Activated T-cell treated with anti-CD3 and anti-CD28 coated beads, Interleukin-2, amount 50 U/mL, for 48 hours (primary cell): ENCODE measurements at places on chromosomes 1 and 21.

DNA sequence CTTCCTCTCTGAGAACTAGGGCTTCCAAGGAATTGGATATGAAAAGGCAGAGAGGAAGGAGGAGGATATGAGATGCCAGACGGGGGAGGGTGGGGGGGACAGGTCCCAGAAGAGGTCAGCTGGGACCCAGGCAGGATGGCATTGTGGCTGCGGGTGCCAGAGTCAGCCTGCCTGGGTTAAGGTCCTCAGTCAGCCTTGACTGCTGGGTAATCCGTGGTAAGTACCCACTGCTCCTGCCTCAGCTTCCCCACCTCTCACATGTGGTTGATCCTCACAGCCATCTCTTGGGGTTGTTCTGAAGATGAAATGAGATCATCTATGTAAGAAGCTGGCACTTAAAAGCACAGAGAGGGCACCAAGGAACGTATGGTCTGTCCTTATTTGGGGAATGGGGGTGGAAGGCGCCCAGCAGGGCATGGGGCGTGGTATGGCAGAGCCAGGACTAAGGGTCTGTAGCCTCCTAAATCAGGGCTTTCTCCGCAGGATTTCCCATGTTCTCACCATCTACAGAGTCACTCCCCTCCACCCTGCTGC, 23.8 kb downstream of the ELF3 start:
- no peak for DNase-seq

DNA sequence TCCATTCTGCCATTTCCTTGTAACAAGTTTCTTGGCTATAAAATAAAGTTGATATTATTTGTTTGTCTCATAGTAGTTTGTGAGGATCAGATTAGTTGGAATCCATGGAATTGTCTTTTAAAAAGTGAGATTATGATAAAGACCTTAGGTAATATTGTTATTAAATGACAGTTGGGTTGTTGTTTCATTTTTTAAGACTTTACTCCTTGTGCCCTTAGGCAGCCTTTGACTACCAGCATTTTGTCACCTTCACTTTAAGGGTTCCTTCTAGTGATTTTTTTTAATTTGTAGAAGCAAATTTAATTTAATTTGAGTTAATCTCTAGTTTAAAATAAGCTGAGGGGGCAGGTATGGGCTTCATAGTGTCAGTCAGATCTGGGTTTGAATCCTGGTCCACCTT, 84.6 kb upstream of the ZNF326 start:
- DNase-seq, result no peak

DNA sequence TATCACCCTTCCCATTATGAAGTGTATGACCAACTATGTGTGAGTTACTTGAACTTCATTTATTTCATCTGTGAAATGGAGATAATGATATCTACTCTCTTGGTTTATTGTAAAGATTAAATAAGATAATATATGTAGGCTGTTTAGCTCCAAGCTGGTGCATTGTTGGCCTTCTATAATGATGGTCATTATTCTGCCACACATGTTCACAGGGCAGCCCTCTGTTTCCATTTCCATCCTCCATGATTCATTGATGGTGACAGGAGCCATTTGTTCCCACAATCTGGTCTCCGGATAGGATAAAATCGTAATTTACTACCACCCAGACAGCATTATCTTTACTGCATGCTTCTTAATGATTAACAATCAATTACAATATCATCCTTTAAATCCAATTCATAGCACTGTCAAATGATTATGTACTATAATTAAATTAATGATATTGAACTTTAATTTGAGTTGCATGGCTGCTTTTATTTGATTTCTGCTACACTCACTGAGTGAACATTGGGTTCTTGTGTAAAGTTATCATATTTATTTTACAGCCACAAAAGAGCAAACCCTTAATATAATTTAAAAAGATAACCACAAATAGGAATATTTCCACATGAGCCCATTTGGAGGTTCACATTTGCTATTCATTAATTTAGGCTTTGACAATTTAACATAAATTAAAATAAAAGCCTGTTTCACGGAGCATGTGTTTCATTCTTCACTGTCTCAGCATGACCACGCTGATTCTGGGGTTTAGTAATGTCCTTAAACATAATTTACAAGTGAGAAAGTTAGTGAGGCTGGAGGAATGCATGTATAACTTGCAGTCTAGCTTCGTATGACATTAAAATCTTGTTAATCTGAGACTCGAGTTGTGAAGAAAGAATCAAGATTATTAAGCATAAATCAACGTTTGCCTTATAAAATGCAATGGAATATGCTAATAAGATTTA, 596.4 kb upstream of the ZRANB2 start:
- no peak for DNase-seq

GRCh38 chr1:33281554-33282303, 25.4 kb downstream of the ZNF362 start:
- no peak for DNase-seq

- DNase-seq, result no peak
Observed at GRCh38 chr1:1776672-1777582, 1.3 kb downstream of the NADK start.

DNA sequence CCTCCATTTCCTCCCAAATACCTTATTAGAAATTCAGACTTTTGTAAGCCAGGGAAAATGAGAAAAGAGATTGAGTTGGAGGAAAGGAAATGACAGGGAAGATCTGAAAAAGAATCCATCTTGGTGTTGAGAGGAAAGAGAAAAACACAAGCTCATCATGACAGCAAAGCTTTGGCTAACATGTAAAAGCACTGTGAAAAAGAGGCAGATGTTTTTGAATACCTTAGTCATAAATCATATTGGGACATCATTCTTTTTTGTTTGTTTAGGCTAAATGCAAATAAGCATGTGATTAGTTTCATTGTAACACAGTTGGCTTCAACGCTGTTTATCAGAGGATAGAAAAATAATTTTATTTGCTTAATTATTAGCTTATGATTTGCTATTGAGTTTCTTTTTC, 64.6 kb downstream of the LHX8 start:
- no peak for DNase-seq

DNA sequence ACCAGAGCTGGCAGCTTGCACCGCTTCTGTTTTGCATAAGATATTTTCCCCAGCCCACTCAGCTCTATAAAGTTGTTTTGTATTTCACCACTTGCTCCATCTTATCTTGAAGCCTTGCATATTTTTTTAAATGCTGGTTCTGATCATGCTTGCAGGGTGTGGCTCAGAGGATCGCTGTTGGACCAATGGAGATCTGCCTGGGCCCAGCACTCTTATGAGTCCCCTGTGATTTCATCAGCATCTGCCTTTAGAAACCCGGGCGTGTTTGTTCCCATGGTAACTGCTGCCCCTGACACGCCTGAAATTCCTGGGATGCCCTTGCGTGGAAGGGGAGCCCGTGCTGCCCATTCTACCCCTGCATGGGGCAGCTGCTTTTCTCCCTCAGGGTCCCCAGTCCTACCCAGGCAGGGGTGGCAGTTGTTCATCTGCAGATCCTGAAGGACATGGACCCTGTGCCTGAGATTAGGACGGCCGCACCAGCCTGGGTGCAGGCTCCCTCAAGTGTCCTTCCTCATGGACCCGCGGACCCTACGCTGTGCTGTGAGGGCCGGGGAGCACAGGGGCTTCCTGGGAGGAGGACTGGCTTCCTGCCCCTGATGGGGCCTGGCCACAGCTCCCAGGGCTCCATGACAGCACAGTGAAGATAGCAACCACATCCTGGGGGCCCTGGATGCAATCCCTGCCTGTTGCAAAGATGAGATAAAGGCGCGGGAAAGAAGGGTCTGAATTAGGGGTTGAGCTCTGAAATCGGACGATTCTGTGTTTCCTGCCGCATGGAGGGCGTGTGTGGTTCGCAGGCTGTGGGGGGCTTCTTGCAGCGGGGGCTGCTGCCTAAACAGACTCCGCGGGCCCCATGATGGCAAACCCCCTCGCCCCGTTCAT, 226.5 kb downstream of the SDCCAG8 start:
- DNase-seq, result no peak

- no peak for DNase-seq
Observed at GRCh38 chr1:31371121-31371959, 1.5 kb downstream of the FABP3 start.

- no peak for DNase-seq
Observed at GRCh38 chr1:2350501-2350900, 40.9 kb downstream of the MORN1 start.

GRCh38 chr1:29341936-29342335, 105.6 kb downstream of the PTPRU start:
- DNase-seq, result no peak

- DNase-seq, result peak; percentile 60
Observed at GRCh38 chr1:89610457-89611011, 22.4 kb upstream of the LRRC8C start.

DNA sequence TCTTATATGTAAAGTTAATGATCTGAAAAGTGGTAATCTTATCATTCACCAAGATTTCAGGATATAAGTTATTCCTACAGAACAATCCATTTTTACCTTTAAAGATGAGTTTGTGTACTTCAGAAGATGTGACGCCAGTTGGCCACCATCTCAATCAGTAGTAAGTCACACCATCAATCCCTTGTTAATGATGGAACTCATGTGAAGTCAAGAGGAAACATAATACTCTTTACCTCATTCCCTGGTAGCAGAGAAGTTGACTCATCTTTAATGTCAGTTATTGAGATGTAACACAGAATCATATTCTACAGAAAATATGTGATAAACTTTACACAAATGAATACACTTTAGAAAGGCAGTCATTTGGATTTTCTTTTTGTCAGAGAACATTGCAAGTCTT, 38.2 kb downstream of the MRPL39 start:
- no peak for DNase-seq

DNA sequence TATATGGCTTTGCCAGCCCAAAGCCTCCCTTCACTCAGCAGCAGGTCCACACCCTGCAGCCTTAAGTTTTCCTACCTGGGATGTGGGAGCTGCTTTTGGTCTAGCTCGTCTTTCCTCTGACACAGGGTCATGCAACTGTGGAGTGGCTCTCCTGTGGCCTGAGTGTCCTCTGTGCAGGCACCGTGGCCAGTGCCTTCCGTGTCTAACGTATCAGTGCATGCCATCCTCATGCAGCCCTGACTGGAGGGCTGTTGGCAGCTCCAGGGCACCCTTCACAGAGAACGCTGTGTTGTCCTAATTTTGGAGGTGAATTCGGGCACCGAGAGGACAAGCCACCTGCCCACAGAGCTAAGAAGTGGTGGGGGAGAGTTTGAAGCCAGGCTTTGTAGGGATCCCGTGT, 25.7 kb upstream of the C1orf174 start:
- no peak for DNase-seq

DNA sequence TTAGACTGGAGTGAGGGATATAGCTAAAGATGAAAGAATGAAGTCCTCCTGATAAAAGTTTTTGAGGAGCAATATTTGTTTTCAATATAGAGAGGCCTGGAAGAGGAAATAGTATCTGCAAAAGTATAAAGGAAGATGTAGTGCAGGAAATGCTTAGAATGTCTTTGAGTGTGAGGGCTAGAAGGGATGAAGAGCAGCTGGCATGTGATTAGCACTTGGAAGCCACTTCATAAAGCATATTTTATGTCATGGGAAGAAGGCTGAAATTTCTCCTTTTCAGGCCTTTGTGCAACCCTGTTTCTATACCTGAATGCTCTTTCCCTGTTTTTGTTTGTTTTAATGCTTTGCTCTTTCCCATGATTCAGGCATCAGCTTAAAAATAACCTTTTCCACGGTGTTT, 323.3 kb upstream of the DEPDC1 start:
- no peak for DNase-seq

- DNase-seq, result no peak
Observed at GRCh38 chr21:25330266-25330665, 277.0 kb downstream of the MRPL39 start.

DNA sequence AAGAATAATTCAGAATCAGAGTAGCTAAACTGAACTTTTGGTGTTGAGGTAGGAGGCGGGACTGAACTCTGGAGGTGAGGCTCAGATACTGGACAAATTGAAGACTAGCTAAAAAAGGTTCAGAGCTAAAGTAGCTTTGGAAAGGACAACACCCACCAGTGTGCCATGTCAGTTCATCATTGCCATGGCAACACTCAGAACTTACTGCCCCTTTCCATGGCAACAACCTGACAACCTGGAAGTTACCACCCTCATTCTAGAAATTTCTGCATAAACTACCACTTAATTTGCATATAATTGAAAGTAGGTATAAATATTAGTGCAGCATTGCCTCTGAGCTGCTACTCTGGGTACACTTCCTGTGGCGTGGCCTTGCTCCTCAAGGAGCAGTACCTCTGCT, 30.3 kb upstream of the POGK start:
- DNase-seq, result no peak

DNA sequence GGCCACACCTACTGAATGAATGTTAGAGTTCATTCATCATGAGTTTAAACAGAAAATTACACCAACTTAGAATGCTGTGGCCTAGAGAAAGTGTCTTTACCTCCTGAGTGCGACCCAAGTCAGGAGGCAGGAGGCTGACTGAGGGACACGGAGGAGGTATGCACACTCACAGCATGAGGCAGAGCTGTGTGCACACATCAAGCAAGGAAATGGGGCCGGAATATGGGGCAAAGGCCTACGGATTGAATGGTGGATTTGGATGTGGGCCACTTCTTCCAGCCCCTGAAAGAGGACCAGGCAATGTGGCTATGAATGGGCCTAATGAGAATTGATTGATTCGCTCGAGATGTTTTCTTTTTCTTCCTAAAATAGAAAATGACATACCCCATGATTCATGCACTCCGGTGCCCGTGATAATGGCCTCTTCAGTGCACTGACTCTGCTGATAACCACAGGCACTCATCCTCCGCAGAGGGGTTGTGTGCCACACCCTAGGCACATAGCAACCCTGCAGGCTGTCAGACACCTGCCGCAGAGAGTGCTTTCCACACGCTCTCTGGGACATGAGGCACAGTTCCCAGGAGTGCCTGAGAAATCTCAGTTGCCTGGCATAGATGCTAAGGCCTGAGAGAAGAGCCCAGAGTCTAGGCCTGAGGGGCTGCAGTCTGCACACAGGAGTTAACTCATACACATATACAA, 155.5 kb downstream of the GLUL start:
- DNase-seq, result no peak

- peak; percentile 91 for DNase-seq
Observed at GRCh38 chr21:44927587-44928461, 7.1 kb upstream of the ITGB2 start.

DNA sequence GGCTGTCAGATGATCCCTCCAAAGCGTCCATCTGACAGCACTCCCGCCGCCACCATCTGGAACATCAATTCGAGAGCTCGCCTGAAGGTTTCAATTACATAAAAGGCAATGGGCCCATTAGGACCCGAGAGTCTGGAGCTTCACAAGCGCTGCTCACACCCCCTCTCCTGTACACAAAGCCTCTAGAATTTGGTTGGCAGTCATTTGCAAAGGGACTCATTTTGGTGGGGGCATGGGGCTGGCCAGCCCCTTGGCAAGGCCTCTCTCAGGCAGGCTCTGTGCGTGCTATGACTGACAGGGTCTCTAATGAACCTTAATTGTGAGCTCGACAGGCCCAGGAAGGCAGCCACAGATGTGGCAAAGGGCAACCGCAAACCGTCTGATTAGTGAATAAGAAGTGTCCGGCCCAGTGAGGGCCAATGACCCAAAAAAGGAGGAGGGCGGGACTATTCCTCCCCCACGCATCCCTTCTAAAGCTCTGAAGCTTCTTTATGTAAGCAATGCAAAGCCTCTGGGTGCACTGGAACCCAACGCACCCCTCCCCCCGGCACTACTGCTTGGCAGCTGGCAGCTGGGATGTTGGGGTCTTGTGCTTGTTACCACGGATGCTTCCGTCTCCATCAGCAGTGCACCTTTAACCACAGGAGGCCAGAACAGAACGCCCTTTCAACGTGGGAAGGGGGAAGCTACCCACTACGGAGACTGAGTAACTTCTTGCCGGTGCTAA, 79.4 kb downstream of the CAPZB start:
- no peak for DNase-seq
